ENCODE measurements at places on chromosomes 1 and 21.

DNA sequence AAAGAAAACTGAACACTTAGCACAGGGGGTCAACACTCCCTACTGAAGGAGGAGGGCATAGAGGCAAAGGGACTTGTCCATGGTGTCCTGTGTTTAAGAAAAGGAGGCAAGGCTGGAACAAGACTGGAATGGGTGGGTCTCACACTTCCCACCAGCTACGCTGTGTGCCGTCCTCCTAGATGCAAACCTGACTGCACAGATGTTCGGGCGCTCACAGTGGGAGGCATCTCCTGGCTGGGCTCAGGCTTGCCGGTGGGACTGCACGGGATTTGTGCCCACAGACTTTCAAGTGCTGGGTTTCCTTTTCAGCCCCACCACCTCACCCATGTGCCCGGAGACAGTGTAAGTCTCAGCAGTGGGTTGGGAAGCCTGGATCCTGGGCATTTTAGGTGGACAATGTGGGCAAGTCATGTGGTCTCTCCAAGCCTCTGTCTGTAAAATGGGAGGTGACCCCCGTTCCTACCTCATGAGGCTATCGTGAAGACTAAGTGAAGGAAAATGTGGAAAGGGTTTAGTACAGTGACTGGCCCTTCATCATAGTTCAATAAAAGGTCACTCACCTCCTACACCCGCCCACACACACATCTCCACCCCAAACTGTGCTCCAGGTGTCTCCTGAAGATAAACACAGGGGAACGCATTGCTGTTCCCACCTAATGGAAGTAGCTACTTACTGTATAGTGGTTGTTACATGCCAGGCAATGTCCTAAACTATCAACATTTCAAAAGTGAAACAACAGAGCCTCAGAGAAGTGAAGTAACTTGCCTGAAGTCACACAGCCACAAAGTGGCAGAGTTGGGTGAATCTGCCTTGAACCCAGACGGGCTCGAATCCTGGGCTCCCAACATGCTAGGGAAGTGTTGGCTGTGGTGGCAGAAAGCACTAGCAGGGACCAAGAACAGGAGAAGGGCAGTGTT is 36.0 kb downstream of the ATP1A1 start:
- DNase-seq: no peak

- no peak for DNase-seq
These were observed 13.5 kb downstream of the RCC2 start for GRCh38 chr1:17425806-17426600.

GRCh38 chr1:192787914-192788585 is 20.8 kb upstream of the RGS2 start:
- DNase-seq: no peak

- DNase-seq: no peak
These were observed 3.3 kb downstream of the WRAP73 start for GRCh38 chr1:3646596-3646995.

DNA sequence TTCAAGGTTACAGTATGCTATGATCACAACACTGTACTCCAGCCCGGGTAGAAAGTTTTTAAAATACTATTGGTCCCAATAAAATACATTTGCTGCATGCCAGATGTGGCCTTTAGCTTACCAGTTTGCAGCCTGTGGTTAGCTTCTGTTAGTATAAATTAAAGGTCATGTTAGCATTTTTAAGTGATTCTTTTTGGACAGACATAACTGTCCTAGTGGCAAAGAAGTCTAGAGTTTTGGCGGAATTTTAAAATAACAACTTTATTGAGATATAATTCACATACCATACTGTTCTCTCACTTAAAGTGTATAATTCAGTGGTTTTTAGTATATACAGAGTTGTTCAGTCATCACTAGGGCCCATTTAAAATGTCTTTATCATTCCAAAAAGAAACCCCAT is 24.3 kb upstream of the TMEM39B start:
- DNase-seq: no peak

- no peak for DNase-seq
These were observed 56.5 kb upstream of the PSEN2 start for GRCh38 chr1:226813671-226814591.

GRCh38 chr1:241918879-241919278 is 38.7 kb upstream of the BECN2 start:
- no peak for DNase-seq
